ENCODE measurements at places on chromosomes 1 and 21.

GRCh38 chr1:234062166-234062565 lies 157.7 kb downstream of the SLC35F3 start:
- DNase-seq: no peak

- no peak for DNase-seq
Measured at GRCh38 chr1:157595356-157595755, 2.5 kb downstream of the FCRL4 start.

DNA sequence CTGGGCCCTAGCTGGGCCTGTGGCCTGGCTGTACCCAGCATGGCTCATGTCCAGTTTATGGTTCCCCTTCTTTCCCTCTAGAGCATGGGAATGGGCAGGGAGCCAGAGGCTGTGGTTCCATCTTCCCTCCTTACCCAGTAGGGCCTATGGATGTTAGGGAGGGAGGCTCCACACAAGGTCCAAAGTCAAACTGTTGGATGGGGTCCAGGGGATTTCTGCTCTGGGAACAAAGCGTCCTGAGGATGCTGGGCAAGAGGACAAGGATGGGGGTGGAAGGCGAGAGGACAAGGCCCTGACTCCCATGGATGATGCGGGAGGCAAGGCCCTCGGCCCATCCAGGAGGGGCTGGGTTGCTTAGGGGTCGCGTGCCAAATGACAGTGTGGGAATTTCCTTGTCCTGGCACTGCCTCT lies 17.3 kb downstream of the CSF1 start:
- DNase-seq: no peak

DNA sequence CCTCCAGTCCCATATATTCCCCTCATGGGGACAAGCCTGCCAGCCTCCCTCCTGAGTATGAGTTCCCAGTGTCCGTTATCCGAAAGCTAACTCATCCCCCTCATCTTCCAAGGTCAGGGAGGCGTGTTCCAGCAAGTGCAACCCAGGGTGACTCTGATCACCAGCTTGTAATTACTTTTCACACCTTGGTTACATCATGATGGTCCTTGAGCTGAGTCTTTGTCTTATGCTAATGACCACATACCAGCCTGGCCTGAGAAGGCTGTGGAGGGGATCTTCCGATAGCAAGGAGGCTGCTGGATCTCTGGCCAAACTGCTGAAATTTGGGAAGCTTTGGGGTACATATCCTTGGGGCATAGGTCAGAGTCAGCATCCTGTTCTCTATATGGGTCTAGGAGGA lies 99.6 kb downstream of the DDX20 start:
- DNase-seq: no peak

DNA sequence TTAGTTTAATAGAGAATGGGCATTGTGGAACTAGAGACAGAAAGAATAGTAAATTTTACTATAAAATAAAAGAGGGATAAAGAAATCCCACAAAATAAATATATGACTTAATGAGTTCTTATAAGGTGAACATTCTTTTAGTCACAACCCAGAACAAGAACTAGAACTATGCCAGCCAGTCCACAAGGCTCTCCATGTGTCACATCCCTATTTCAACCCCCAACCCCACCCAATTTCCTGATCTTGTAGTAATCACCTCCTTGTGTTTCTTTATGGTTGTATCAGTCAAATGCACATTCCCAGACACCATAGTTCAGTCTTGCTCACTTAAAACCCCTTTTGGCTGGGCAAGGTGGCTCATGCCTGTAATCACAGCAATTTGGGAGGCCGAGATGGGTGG lies 662.3 kb upstream of the CAMK1G start:
- no peak for DNase-seq

- no peak for DNase-seq
Measured at GRCh38 chr1:177922209-177922608, 47.6 kb downstream of the SEC16B start.

GRCh38 chr1:153293480-153293775 lies 19.3 kb downstream of the PGLYRP3 start:
- no peak for DNase-seq

GRCh38 chr1:206507284-206508129 lies at the start of gene RASSF5:
Gene RASSF5, plus strand, starts transcription at chr1:206507531. Its CDS starts 72 bp downstream, at chr1:206507603.
- peak; percentile 35 for DNase-seq

GRCh38 chr1:183368213-183369108 lies 49.7 kb downstream of the NMNAT2 start:
- no peak for DNase-seq

DNA sequence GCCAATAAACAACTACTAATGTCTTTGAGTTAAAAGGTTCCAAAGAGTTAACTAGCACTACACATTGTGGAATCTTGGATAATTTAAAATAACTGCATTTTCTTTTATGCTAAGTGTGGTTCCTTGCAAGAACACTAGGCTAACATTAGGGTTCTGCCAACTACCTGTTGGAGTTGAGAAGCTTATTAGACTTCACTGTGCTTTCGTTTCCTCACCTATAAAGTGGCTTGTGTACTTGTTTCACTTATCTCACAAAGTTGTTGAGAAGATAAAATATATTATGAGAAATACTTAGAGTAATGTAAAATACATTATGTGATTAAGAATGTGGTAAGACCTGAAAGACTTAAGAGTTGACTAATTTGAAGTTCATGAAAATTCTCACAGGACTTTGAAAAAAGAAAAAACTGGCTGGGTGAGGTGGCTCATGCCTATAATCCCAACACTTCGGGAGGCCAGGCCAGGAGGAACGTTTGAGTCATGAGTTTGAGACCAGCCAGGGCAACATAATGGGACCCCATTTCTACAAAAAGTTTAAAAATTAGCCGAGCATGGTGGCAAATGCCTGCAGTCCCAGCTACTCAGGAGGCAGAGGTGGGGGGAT lies 5.6 kb upstream of the RRAGC start:
- no peak for DNase-seq

DNA sequence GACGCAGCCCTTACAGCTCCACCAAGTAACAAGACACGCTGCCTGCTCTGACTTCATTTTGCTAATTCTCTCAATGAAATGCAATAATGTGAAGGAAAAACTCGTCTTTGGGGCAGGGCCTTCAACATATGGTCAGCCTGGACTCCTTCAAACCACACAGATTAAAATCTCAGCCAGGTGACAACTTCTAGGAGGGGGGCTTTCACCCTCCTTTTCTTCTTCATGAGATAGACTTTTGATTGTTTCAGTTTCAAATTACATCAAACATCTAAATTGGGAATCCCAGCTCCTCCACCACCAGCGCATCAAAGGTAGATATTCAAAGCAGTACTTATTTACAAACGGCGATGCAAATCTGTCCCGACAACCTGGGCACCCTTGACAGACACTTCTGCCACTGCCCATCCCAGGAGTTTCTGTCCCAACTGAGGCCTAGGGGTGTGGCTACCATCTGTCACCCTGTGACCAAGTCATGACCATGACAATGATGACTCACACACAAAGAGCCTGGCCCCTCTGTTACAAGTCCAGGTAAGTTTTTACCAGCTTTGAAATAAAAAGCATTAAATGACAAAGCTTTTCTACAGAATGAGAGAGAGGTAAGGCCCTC lies 29.7 kb downstream of the SSBP3 start:
- no peak for DNase-seq

- DNase-seq: no peak
Measured at GRCh38 chr1:117964290-117965038, 34.9 kb downstream of the WDR3 start.

- no peak for DNase-seq
Measured at GRCh38 chr1:198798923-198799386, 160.1 kb downstream of the PTPRC start.

GRCh38 chr1:212288615-212289014 lies 3.4 kb downstream of the PPP2R5A start:
- DNase-seq: no peak

- no peak for DNase-seq
Measured at GRCh38 chr21:31158789-31159581, 120.7 kb upstream of the KRTAP19-8 start.

- DNase-seq: no peak
Measured at GRCh38 chr1:39076127-39076798, 50.1 kb downstream of the NDUFS5 start.

DNA sequence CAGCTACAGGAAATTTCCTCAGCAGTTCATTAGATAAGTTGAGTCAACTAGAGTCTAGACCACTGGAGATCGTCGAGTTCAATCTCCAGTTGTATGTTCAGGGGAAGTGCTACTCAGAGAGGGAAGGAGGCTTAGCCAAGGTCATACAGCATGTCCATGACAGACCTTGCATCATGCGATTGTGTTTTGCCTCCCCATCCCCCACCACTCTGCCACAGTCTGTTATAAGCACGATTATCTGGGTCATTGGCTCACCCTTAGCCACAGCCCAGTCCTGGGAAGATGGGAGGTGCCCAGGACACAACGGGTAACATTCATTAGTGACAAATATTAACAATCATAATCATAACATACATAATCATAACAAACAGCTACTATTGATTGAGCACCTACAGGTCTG lies 18.9 kb upstream of the GRIK3 start:
- no peak for DNase-seq

All from esophagus squamous epithelium (tissue), 5 donors.